Astrocyte (in vitro differentiated cells and primary cell): ENCODE measurements at places on chromosomes 1 and 21. TPM values are rescaled to one million over a fixed set of nuclear protein-coding genes. Genes with fewer than 3 reads are reported as not detected.

DNA sequence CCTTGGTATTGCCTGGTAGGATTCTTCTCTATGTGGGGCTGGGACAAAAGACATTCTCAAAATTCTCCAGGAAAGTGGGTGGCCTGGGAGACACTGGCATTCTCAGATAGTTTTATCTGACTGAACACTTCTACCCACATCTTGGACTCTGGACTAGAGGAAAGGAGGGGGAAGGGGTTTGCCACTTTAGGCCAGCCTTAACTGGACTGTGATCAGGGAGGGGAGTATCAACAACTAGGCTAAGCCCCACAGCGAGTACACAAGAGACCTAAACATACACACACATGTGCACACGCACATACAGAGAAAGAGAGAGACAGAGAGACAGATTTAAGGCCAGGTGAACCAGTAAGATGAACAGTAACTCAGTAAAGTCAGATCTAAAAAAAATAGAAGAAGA, 1.2 kb upstream of the SEMA6C start:
- H3K36me3 ChIP-seq = no peaks in the 10 kb centered on the region
- H3K4me3 ChIP-seq = no peak overlapping the region
- DNase-seq = no peak
- peaks cover 14% of the 10 kb centered on the region for H3K4me1 ChIP-seq
- H3K27ac ChIP-seq = no peak overlapping the region
- peaks cover 2% of the 10 kb centered on the region for H3K27me3 ChIP-seq

- peak; percentile 83 for DNase-seq
- H3K27me3 ChIP-seq = no peaks in the 10 kb centered on the region
- peak overlapping the region; percentile 48 for H3K27ac ChIP-seq
- peaks cover 3% of the 10 kb centered on the region for H3K36me3 ChIP-seq
- H3K4me1 ChIP-seq = peaks cover 14% of the 10 kb centered on the region
Observed at GRCh38 chr1:203636291-203636690, 9.7 kb downstream of the ATP2B4 start.

DNA sequence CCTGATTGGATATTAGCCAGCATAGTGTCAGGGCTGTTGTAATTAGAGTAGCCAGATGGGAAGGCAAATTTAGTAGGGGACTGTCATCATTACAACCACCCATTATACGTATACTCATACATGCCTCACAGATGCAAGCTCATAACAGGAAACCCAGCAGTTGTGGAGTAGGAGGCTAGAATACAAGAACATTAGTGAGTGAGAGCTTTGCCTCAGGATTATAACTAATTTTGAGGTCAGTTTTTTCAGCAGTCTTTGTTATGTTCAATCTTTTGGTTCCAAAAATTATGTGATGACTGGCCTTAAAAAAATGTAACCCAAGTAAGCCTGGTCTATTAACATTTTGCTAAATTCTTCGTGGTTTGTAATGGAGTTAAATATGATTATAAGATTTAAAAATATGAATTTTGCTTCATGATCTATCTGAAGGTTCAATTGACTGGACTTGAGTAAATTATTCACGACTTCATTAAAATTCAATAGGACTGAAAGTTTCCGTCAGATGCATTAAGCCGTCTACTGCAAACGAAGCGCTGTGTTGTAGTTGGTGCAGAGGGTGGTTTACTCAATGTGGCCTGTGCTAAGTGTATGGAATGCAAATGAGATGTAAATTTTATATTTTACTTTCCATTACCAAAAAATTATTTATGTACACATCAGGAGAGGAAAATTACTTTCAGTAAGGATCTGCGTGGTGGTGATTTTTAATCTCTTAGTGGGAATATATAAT, 48.8 kb downstream of the KCNK1 start:
- H3K4me3 ChIP-seq = no peak overlapping the region
- no peak overlapping the region for H3K27ac ChIP-seq
- H3K27me3 ChIP-seq = no peaks in the 10 kb centered on the region
- H3K36me3 ChIP-seq = no peaks in the 10 kb centered on the region
- DNase-seq = peak; percentile 49
- no peaks in the 10 kb centered on the region for H3K4me1 ChIP-seq

- H3K27ac ChIP-seq = no peak overlapping the region
- no peak for DNase-seq
- H3K4me3 ChIP-seq = no peak overlapping the region
- H3K4me1 ChIP-seq = peaks cover 4% of the 10 kb centered on the region
- H3K36me3 ChIP-seq = peaks cover 4% of the 10 kb centered on the region
Observed at GRCh38 chr1:53868565-53868964, 21.0 kb downstream of the YIPF1 start.

DNA sequence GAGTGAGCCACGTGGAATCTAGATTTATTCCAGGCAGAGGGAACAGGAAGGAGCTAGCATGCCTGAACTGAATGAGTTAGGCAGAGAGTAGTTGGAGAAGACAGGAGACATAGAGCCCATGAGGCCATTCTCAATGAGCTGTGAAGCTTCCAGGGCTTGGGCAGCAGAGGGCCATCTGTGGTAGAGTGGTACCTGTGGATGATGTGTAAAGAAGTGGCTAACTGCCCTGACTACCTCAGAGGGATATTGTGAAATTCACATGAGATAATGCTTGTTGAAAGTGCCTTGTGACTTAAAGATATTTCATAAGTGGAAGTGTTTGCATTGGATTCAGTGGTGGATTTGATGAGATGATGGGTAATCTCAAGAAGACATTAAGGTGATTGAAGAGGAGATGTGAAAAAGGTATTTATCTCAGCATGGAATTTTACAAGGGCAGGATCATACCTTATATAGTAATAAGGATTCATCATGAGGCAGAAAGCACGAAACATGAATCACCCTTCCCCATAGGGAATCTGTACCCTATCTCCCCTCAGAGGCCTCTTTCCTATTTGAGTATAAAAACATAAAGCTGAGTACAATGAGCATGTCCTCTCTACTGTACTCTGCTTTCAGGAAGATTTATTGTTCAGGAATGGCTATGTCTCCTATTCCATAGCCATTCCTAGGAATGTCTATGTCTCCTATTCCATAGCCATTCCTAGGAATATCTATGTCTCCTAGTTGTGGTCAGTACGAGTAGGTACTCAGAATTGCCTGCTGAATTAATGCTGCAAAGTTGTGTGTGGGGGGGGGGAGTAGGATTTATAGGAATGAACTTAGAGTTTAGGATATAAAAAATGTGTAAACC, 146.8 kb downstream of the PAPPA2 start:
- H3K27me3 ChIP-seq = no peaks in the 10 kb centered on the region
- no peaks in the 10 kb centered on the region for H3K36me3 ChIP-seq
- DNase-seq = no peak

- no peaks in the 10 kb centered on the region for H3K4me1 ChIP-seq
- H3K27ac ChIP-seq = no peak overlapping the region
- DNase-seq = no peak
Observed at GRCh38 chr1:151817353-151817730, 12.1 kb upstream of the LINGO4 start.

DNA sequence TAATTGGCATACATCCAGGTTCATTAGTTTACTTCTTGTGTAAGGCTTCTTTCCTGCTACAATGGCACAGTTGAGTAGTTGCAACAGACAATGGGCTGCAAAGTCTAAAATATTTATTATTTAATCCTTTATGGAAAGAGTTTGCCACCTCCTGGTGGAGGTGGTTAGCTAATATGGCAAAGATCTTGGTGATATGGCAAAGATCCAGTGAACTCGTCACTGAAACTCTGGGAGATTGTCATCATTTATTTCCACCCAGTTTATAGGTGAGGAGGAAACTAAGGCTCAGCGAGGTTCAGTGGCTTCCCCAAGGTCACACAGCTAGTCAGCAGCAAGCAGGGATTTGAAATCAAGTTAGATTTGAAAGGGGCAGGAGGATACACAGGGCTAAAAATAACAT, 16.1 kb upstream of the IFFO2 start:
- DNase-seq = no peak
- H3K4me3 ChIP-seq = no peak overlapping the region
- H3K27ac ChIP-seq = no peak overlapping the region
- no peaks in the 10 kb centered on the region for H3K27me3 ChIP-seq
- H3K36me3 ChIP-seq = no peaks in the 10 kb centered on the region

RGS13 gene
- total RNA-seq = not detected in 2 replicates

SELENBP1 gene
- 7.2 and 7.3 TPM in 2 replicates for total RNA-seq

RXFP4 gene
- not detected in 2 replicates for total RNA-seq

REN gene
- not detected in 2 replicates for total RNA-seq

PRDM15 gene
- total RNA-seq = 5.8 and 6.8 TPM in 2 replicates
